Body of pancreas (tissue), 4 donors: ENCODE measurements at places on chromosomes 16 and 17. TPM values are rescaled to one million over a fixed set of nuclear protein-coding genes. Genes with fewer than 3 reads are reported as not detected.

- H3K27me3 ChIP-seq, result no peaks in the 10 kb centered on the region
- DNase-seq, result peak; percentile 69
- peak overlapping the region; percentile 37 for H3K27ac ChIP-seq
- H3K4me1 ChIP-seq, result peaks cover 26% of the 10 kb centered on the region
- H3K4me3 ChIP-seq, result no peak overlapping the region
These were observed 3.3 kb upstream of the CDK5R1 start for GRCh38 chr17:32483451-32484019.

GRCh38 chr17:9028988-9029570, 7.8 kb downstream of the NTN1 start:
- H3K27ac ChIP-seq, result no peak overlapping the region
- no peak overlapping the region for H3K4me3 ChIP-seq
- H3K27me3 ChIP-seq, result no peaks in the 10 kb centered on the region
- no peaks in the 10 kb centered on the region for H3K36me3 ChIP-seq
- no peaks in the 10 kb centered on the region for H3K4me1 ChIP-seq

GRCh38 chr17:39793301-39793872, 55.6 kb downstream of the GRB7 start:
- no peaks in the 10 kb centered on the region for H3K36me3 ChIP-seq
- H3K27ac ChIP-seq, result no peak overlapping the region
- H3K27me3 ChIP-seq, result no peaks in the 10 kb centered on the region

GRCh38 chr16:73886426-73886825, 410.2 kb upstream of the PSMD7 start:
- H3K36me3 ChIP-seq, result no peaks in the 10 kb centered on the region
- no peak overlapping the region for H3K4me3 ChIP-seq
- H3K27ac ChIP-seq, result no peak overlapping the region

- H3K27ac ChIP-seq, result no peak overlapping the region
- no peaks in the 10 kb centered on the region for H3K4me1 ChIP-seq
- no peaks in the 10 kb centered on the region for H3K36me3 ChIP-seq
- H3K27me3 ChIP-seq, result no peaks in the 10 kb centered on the region
- no peak for DNase-seq
These were observed 17.5 kb downstream of the B9D1 start for GRCh38 chr17:19345067-19345460.

- no peak for DNase-seq
- no peak overlapping the region for H3K27ac ChIP-seq
- peaks cover 25% of the 10 kb centered on the region for H3K36me3 ChIP-seq
- H3K27me3 ChIP-seq, result no peaks in the 10 kb centered on the region
- peaks cover 25% of the 10 kb centered on the region for H3K4me1 ChIP-seq
These were observed 28.2 kb downstream of the SNN start for GRCh38 chr16:11696266-11697012.

DNA sequence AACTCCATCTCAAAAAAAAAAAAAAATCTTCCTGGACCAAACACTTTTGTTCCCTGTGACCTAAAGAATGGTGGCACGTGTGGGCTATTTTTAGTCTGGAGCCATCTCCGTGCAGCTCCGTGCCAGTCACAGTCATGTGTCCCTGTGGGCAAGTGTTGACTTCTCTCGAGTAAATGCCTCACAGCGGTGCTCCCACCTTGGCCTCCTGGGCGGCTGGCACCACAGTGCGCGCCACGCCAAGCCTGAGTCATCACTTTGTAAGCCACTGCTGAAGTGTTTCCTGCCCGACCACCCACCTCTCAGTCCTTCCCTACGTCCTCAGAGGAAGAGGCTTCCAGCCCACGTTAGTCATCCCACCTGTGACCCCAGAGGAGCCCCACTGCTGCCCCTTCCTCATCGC, 10.9 kb upstream of the HEXD start:
- H3K27me3 ChIP-seq, result no peaks in the 10 kb centered on the region
- no peak overlapping the region for H3K4me3 ChIP-seq
- no peak for DNase-seq

GRCh38 chr17:79408251-79408650, 202.6 kb downstream of the RBFOX3 start:
- DNase-seq, result no peak
- no peaks in the 10 kb centered on the region for H3K36me3 ChIP-seq
- H3K27me3 ChIP-seq, result peaks cover 7% of the 10 kb centered on the region
- H3K27ac ChIP-seq, result no peak overlapping the region

GRCh38 chr16:83577078-83577745, 230.6 kb upstream of the HSBP1 start:
- no peaks in the 10 kb centered on the region for H3K4me1 ChIP-seq
- no peak overlapping the region for H3K4me3 ChIP-seq
- no peak overlapping the region for H3K27ac ChIP-seq
- no peak for DNase-seq
- no peaks in the 10 kb centered on the region for H3K36me3 ChIP-seq
- H3K27me3 ChIP-seq, result no peaks in the 10 kb centered on the region

DNA sequence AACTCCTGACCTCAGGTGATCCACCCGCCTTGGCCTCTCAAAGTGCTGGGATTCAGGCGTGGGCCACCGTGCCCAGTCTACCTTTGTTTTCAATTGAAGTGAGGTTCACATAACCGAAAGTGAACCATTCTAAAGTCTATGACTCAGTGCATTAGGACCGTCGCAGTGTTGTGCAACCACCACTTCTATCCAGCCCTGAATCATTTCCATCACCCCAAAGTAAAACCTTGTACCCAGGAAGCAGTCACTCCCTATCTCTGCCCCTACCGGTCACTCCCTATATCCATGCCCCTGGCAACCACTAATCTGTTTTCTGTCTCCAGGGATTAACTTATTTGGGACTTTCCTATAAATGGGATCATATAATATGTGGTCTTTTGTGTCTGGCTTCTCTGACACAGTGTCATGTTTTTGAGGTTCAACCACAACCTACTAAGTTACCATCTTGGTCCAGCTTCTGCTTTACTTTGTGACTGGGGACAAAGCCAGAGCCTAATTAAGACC, 28.3 kb upstream of the CDC42EP4 start:
- H3K36me3 ChIP-seq, result no peaks in the 10 kb centered on the region
- no peak overlapping the region for H3K4me3 ChIP-seq
- H3K4me1 ChIP-seq, result peaks cover 23% of the 10 kb centered on the region
- DNase-seq, result no peak

GRCh38 chr17:2511138-2511461, 588 bp downstream of the METTL16 start:
- DNase-seq, result no peak
- peak overlapping the region; percentile 85 for H3K27ac ChIP-seq
- H3K27me3 ChIP-seq, result no peaks in the 10 kb centered on the region
- peak overlapping the region; percentile 68 for H3K4me3 ChIP-seq
- H3K4me1 ChIP-seq, result peaks cover 36% of the 10 kb centered on the region

DNA sequence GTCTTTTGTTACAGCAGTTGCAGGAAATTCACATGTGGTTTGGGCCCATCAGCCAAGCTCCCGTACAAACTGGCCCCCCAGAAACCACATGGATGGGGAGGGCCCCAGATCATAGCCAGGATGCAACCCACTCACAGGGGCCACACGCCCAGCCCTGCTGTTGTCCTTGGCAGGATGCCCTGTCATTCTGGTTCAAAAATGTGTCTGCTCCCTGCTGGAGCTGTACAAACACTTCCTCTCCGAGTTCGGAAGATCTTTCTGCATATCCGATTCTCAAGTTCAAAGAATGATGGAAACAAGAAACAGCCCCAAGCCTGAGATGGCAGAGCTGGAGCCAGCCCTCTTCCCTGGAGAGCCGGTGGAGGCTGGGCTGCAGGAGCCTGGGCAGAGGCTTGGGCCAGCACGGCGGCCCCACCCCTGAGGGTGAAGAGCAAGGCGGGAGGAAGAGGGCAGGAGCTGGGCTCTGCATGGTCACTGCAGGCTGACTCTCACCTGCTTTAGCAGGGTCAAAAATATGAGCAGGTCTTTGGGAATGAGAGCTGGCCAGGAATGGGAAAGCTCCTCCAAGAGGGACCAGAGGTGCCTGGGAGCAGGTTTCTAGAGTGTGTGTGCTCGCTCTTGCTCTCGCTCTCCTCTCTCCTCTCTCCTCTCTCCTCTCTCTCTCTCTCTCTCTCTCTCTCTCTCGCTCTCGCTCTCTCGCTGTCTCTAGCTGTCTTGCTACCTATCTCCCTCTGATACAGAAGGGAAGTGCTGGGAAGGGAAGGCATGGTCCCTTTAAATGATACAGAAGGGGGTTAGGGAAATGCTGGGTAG, 34.7 kb upstream of the ENPP7 start:
- no peak overlapping the region for H3K27ac ChIP-seq
- peaks cover 8% of the 10 kb centered on the region for H3K4me1 ChIP-seq
- DNase-seq, result peak; percentile 30
- no peak overlapping the region for H3K4me3 ChIP-seq
- H3K36me3 ChIP-seq, result no peaks in the 10 kb centered on the region

GRCh38 chr17:60311936-60312335, 80.0 kb downstream of the USP32 start:
- no peak overlapping the region for H3K27ac ChIP-seq
- no peaks in the 10 kb centered on the region for H3K4me1 ChIP-seq
- H3K27me3 ChIP-seq, result no peaks in the 10 kb centered on the region
- H3K4me3 ChIP-seq, result no peak overlapping the region

DNA sequence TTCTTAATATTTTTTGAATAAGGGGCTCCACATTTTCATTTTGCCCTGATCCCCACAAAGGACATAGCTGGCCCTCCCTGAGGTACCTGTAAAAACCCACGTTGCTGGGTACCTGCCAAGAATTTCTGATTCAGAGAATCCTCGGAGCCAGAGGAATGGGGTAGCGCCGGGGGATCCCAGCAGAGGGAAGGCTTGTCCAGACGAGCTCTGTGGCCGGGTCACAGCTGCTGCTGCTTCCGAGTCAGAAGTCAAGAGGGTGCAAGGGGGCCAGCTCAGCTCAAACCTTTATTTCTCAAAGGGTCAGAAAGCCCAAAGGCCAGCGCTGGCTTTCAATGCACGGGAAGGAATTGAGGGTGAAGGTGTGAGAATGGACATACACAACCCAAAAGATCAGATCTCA, 68.9 kb upstream of the SDK2 start:
- no peak overlapping the region for H3K27ac ChIP-seq
- no peaks in the 10 kb centered on the region for H3K4me1 ChIP-seq
- H3K36me3 ChIP-seq, result no peaks in the 10 kb centered on the region
- no peak overlapping the region for H3K4me3 ChIP-seq

- no peak overlapping the region for H3K4me3 ChIP-seq
- no peak for DNase-seq
- no peaks in the 10 kb centered on the region for H3K27me3 ChIP-seq
- peaks cover 3% of the 10 kb centered on the region for H3K4me1 ChIP-seq
- no peak overlapping the region for H3K27ac ChIP-seq
These were observed 7.1 kb upstream of the BAIAP3 start for GRCh38 chr16:1326391-1326790.

- H3K27me3 ChIP-seq, result no peaks in the 10 kb centered on the region
- H3K4me3 ChIP-seq, result no peak overlapping the region
- H3K27ac ChIP-seq, result no peak overlapping the region
- H3K4me1 ChIP-seq, result no peaks in the 10 kb centered on the region
These were observed 16.0 kb downstream of the VAC14 start for GRCh38 chr16:70784692-70785555.

- H3K4me1 ChIP-seq, result no peaks in the 10 kb centered on the region
- H3K27ac ChIP-seq, result no peak overlapping the region
- H3K36me3 ChIP-seq, result no peaks in the 10 kb centered on the region
- no peaks in the 10 kb centered on the region for H3K27me3 ChIP-seq
These were observed 404.1 kb downstream of the CNTNAP4 start for GRCh38 chr16:76681296-76681695.

DNA sequence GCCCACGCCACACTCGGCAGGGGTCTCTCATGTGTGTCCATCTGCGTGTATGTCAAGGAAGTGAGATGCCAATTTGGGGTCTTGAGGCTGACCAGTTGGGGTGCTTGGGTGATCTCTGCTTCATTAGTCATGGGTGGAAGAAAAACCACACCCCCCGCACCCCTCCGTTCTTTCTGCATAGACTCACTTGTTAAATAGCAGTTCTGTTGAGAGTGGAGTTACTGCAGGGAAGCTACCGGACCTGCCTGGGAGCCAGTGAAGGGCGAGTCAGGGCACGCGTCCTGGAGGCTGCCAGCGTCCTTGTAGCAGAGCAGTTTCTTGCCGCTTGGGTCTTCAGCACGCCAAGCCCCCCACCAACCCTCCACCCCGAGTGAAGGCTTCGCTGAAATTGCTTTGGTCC, 8.5 kb downstream of the SNN start:
- H3K4me3 ChIP-seq, result no peak overlapping the region
- peaks cover 60% of the 10 kb centered on the region for H3K4me1 ChIP-seq
- H3K27ac ChIP-seq, result peak overlapping the region; percentile 69
- H3K36me3 ChIP-seq, result peaks cover 20% of the 10 kb centered on the region

TMED6 gene
- 62.8 TPM for total RNA-seq

TP53 gene
- 12.2 TPM for total RNA-seq

HYDIN gene
- 5.6 TPM for total RNA-seq

UTS2R gene
- not detected for total RNA-seq

GRAPL gene
- not detected for total RNA-seq

AURKB gene
- total RNA-seq, result not detected

ACSM2A gene
- total RNA-seq, result not detected

SMPD3 gene
- total RNA-seq, result 1.3 TPM

CLEC18A gene
- total RNA-seq, result 2.1 TPM
